Heart left ventricle (tissue), 16 donors: ENCODE measurements at places on chromosomes 16 and 17. TPM values are rescaled to one million over a fixed set of nuclear protein-coding genes. Genes with fewer than 3 reads are reported as not detected.

- no peak for DNase-seq
Measured at GRCh38 chr16:668519-669171, 713 bp downstream of the RHOT2 start.

DNA sequence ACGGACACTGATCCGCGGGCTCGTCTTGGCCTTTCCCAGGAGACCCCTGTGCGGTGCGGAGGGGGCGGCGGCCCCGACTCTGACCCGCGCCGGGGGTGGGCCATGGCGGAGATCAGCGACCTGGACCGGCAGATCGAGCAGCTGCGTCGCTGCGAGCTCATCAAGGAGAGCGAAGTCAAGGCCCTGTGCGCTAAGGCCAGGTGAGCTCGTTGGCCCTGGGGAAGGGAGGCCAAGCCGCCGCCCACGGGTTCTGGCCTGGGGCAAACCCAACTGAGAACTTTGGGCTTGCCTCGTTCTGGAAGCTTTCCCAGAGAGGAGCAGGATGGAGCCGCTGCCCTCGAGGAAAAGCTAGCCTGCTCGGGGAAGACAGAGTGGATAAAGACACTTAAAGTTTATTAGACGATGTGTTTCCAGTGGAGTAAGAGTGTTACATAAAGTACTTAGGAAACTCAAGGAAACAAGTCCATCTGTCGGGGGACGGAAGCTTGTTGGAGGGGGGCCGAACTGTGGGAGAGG is 540 bp downstream of the PPP4C start:
- DNase-seq, result no peak

DNA sequence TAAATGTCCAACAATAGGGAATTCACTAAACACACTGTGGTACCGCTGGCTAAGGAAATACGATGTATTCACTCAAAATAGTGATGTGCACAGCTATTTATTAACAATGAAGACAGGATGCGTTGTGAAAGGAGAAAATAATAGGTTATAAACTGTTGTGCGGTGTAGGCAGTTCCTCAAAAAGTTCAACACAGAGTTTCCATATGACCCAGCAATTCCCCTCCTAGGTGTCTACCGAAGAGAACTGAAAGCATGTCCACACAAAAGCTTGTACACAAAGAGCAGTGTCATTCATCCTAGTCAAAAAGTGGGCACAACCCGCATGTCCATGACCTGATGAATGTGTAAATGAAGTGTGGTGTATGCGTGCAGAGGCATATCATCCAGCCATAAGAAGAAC is 1.2 kb upstream of the CES1 start:
- DNase-seq, result no peak

DNA sequence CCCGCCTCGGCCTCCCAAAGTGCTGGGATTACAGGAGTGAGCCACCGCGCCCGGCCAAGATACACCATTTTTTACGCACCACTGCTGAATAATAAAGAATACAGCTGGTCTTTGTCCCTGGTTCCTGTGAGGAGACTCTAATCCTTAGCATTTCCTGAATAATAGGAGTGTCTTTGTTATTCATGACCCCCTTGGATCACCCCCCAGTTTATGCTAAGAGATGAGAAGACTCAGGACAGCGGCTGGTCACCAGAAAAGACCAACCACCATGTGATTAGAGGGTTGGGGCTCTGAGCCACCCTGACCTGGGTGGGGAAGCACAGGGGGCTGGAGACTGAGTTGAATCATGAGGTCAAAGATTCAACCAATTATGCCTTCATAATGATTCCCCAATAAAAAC is 17.3 kb downstream of the PHLPP2 start:
- DNase-seq, result no peak

ABCC11 gene
- 0.31 TPM for total RNA-seq
